Spleen (tissue), 13 donors: ENCODE measurements at places on chromosomes 3 and 15. TPM values are rescaled to one million over a fixed set of nuclear protein-coding genes. Genes with fewer than 3 reads are reported as not detected.
A peak's percentile ranks its signal among the peaks of the same experiment; 100 is the strongest.

DNA sequence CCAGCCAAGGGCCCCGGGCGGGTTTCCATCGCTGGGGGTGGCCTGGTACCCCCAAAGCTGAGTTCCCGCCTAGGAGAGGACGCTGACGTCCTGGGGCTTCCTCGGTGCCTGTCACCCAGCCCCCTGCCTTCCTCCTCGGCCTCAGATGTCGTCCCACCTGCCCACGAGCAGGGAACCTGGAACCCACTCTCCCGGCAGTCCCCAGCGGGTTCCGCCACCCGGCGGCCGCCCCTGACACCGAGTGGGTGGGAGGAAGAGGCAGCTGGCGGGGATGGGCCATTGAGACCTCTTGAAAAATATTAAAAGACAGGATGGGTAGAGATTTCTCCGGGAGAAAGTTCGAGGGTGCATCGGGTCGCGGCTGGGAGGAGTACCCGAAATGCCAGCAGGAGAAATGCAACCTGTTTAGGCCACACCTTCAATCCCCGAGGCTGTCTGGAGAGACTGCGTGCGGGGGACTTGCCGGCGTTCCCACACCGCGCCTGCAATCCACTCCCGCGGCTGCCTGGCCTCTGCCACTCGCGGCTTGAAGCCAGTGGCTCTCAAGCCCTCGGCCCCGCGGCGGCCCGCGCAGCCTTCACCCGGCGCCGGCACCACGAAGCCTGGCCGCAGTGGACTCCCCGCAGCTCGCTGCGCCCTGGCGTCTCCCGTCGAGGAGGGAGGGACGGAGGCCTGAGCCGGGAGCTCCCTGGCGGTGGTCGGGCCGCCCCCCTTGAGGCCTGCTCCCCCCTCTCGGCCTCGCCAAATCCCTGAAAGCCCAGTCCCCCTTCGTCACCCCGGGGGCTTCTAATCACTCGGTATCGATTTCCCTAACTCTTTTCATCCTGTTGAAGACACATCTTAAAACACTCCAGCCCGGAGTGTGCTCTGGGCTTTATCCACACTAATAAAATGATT lies 8.6 kb upstream of the NR2F2 start:
- peak; percentile 78 for DNase-seq
- H3K27ac ChIP-seq: peak overlapping the region; percentile 86
- no peaks in the 10 kb centered on the region for H3K36me3 ChIP-seq
- H3K4me3 ChIP-seq: peak overlapping the region; percentile 18

Gene UNC13C
- not detected for total RNA-seq

DNA sequence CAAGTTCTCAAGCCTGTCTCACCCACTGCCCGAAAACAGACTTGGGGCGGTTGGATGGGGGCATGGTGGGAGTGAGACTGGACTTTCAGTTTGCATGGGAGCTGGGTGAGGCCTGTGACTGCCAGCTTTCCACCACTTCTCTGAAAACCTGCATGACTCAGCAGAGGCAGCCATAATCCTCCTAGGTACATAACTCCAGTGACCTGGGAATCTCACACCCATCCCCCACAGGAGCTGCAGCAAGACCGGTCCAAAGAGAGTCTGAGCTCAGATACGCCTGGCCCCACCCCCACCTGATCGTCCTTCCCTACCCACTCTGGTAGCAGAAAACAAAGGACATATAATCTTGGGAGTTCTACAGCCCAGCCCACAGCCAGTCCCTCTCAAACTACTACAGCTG lies 107.2 kb downstream of the NSMCE3 start:
- H3K4me3 ChIP-seq: no peak overlapping the region
- H3K27me3 ChIP-seq: no peaks in the 10 kb centered on the region
- H3K4me1 ChIP-seq: no peaks in the 10 kb centered on the region
- no peak for DNase-seq
- H3K36me3 ChIP-seq: no peaks in the 10 kb centered on the region
- H3K27ac ChIP-seq: no peak overlapping the region

DNA sequence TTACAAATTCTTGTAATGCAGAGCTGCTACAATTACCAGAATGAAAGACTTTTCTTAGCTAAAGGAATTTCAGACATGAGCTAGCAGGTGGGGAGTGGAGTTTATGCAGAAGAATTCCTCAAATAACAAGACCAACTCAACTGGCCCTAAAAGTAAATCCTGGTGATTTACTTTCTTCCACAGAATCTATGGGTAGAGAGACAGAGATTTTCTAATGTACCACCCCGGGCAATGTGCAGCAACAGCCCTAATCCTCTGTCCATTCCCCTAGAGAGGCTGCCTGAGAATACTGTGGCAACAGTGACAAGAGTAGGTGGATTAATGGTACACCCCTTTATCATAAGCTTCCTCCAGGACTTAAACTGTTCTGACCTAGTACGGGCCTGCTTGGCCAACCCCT lies 55.2 kb downstream of the AQR start:
- H3K27me3 ChIP-seq: no peaks in the 10 kb centered on the region
- no peak overlapping the region for H3K27ac ChIP-seq
- DNase-seq: no peak
- no peaks in the 10 kb centered on the region for H3K4me1 ChIP-seq
- peaks cover 90% of the 10 kb centered on the region for H3K36me3 ChIP-seq

Gene ROBO2
- 5.9 TPM for total RNA-seq

Gene RETNLB
- total RNA-seq: not detected

GRCh38 chr3:56303487-56303886 lies 164.8 kb downstream of the ERC2 start:
- H3K27ac ChIP-seq: no peak overlapping the region
- no peak overlapping the region for H3K4me3 ChIP-seq
- no peaks in the 10 kb centered on the region for H3K36me3 ChIP-seq
- no peaks in the 10 kb centered on the region for H3K27me3 ChIP-seq
- DNase-seq: no peak

DNA sequence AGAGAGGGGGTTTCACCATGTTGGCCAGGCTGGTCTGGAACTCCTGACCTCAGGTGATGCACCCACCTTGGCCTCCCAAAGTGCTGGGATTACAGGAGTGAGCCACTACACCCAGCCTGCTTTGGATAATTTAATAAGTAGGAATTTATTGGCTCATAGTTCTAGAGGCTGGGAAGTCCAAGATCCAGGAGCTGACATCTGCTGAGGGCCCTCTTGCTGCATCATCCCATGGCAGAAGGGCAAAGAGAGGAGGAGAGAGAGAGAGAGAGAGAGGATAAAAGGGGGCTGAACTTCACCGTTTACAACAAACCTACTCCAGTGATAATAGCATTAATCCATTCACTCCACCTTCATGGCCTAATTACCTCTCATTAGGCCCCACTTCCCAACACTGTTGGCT lies 62.0 kb upstream of the HES1 start:
- H3K4me1 ChIP-seq: peaks cover 27% of the 10 kb centered on the region
- H3K4me3 ChIP-seq: no peak overlapping the region
- no peaks in the 10 kb centered on the region for H3K27me3 ChIP-seq
- H3K36me3 ChIP-seq: no peaks in the 10 kb centered on the region
- H3K27ac ChIP-seq: no peak overlapping the region

Gene DENND4A
- 53.1 TPM for total RNA-seq

GRCh38 chr15:46996359-46996758 lies 720.9 kb upstream of the SEMA6D start:
- H3K4me3 ChIP-seq: no peak overlapping the region
- no peak overlapping the region for H3K27ac ChIP-seq
- H3K4me1 ChIP-seq: no peaks in the 10 kb centered on the region

- no peak overlapping the region for H3K4me3 ChIP-seq
- H3K4me1 ChIP-seq: peaks cover 66% of the 10 kb centered on the region
- H3K27ac ChIP-seq: no peak overlapping the region
- H3K36me3 ChIP-seq: no peaks in the 10 kb centered on the region
- DNase-seq: no peak
Observed at GRCh38 chr15:101216100-101216499, 35.7 kb downstream of the CHSY1 start.

Gene SLC9A9
- 47.1 TPM for total RNA-seq

DNA sequence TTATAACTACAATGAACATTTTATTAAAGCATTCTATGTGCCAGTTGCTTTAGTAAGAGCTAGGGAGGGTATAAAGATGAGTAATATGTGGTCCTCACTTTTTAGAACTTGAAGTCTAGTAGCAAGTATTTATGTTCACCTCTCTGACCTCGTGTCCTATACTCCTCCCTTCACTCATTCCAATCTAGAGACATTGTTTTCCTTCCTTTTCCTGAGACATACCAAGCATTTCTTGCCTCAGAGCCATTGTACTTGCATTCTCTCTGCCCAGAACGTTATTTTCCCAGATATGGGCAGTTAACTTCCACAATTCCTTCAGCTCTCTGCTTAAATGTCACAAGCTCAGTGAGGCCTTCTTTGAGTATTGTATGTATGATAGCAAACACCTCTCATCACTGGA lies 408.6 kb downstream of the PDCD6IP start:
- DNase-seq: no peak
- no peak overlapping the region for H3K27ac ChIP-seq
- H3K27me3 ChIP-seq: no peaks in the 10 kb centered on the region
- peaks cover 1% of the 10 kb centered on the region for H3K4me1 ChIP-seq

DNA sequence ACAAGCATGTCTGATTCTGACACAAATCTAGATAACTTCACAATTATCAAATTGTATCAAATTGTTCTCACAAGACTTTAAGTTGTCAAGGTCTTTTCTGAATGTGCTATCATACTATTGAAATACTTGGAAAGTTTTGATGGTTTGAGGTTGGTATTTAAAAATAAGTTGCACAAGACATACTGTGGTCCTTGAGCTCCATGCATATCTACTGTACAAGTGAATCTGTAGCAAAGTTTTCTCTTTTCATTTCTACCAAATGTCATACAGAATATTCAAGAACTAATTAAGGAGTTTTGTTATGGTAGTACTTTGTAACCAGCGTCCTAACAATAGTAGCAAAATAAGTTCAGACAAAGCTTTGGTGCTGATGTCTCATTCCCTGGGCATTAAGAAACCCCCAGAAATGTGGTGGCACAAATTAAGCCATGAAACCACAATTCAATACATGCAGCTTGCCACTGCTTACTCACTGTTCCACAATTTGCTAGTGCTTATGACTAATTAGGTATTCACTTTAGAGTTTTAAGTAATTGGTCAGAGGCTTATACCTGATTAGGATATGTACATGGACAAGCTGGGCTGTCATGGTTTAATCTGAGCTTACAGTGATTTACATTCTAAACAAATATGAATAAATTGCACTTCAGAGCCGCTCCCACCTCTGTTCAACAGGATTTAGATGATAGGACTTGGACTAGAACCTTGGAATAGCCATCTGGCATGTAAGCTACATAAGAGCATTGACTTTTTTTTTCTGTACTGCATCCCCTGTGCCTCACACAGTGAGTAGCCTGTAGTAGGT lies 8.8 kb downstream of the TBC1D23 start:
- H3K36me3 ChIP-seq: no peaks in the 10 kb centered on the region
- DNase-seq: no peak
- H3K27ac ChIP-seq: no peak overlapping the region
- peaks cover 76% of the 10 kb centered on the region for H3K4me1 ChIP-seq
- no peak overlapping the region for H3K4me3 ChIP-seq

Gene GOLGA6B
- total RNA-seq: not detected

DNA sequence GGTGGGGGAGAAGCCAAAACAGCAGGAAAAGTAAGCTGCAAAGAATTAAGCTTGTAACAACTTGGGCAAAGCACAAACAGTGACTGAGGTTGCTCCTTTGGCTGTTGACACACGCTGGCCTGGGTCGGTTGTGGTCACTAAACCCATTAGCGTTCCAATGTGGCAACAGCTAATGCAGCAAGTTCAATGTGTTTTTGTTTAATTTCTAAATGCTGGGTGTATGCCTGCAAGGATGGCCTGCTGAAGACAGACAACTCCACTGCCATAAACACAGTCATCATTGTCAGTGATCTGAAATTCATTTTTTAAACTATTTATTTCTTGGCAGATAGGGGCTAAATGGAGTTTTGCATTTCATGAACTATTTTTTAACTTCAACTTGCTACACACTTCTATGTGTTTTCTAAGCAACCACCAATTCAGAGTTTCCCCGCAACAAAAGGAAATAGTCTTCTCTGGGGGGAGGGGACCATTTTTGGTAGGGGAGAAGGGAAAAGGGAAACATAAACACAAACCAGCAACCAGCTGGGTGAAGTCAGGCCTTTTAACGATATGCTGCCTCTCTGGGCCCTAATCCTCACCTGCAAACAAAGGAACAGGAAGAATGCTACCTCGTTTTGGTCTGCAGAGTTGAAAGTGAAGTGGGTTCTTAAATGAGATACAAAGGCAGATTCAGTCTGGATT lies 34.8 kb upstream of the WNT5A start:
- no peaks in the 10 kb centered on the region for H3K4me1 ChIP-seq
- H3K4me3 ChIP-seq: no peak overlapping the region
- no peak for DNase-seq
- no peaks in the 10 kb centered on the region for H3K27me3 ChIP-seq
- H3K27ac ChIP-seq: no peak overlapping the region

Gene HRG
- total RNA-seq: not detected

Gene CMC1
- total RNA-seq: 38.1 TPM

DNA sequence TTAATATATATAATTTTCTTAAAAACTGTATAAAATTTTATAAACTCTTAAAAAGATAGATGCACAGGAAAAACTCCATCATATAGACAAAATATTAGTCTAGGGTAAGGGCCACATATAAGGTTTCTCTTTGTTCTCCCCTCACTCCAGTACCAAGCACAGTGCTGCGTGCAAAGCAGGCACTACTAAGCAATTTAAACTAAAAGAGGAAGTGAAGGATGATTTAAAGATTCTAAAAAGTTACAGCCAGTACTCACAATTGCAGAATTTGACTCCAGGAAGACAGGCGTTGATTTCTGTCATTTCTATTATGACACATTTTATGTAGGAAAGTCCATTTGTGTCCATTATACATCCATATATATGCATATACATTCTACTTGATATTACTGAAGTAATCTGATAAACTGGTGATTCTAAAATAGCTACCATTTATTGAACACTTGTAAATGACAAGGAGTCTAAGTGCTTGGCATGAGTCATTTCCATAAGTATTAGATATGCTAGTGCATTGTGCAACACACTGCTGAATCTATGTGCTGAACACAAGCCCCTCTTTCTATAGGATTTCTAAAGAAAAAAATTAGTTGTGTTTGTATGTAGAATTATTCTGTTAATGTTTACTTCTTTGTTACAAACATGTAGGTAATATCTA lies 785.5 kb upstream of the ARRDC4 start:
- H3K36me3 ChIP-seq: no peaks in the 10 kb centered on the region
- no peak for DNase-seq
- H3K4me1 ChIP-seq: no peaks in the 10 kb centered on the region
- no peaks in the 10 kb centered on the region for H3K27me3 ChIP-seq
- H3K27ac ChIP-seq: no peak overlapping the region
- no peak overlapping the region for H3K4me3 ChIP-seq

DNA sequence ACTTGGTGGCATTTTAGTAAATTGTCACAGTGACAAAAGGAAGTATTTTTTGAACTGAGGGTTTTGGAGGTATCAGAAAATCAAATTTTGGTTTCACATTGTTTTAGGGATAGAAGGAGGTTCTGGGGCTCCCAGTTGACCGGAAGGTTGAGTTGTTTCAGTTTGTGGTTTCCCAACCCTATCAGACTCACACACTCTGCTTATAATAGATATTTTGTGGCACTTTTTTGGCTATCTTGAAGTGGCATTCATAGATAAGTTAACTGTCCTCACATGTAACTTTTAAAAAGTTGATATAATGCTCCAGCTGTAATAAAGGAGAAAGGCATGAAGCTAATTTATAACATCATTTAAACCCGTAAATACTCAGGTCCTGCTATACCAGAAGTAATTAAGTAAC lies 12.8 kb downstream of the ARMC8 start:
- DNase-seq: no peak
- H3K4me3 ChIP-seq: no peak overlapping the region
- no peaks in the 10 kb centered on the region for H3K27me3 ChIP-seq
